ENCODE measurements at places on chromosomes 16 and 17.

DNA sequence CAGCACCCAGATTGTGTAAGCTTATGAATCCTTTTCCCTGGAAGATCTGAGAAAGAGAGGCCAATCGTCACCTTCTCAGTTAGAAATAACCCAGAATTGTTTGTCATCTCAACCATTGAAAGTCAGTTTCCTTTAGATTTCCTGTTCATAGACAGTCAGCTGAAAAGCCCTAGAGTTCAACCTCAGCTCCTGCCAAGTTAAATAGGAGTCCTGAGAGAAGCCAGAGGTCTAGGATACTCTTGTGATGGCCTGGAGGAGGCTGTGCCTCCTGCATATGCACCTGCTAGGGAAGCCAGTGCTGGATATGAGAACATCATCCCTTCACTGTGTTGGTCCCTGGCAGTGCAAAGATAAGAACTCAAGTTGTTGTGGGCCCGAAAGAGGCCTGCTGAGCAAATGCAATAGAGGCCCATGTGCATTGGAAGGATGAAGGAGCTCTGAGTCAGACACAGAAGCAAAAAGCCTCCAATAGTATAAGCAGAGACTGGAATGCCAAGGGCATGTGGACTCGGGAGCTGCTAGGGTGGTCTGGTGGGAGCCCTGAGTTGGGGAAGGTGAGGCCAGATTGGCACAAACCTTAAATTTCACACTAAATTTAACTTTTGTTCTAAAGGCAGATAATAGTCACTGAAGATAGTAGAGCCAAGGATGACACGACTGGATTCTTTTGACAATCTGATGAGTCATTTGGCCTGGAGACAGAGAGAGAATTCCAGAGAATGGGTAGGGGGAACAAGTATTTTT, 520.9 kb upstream of the CDH5 start:
- DNase-seq: no peak

GRCh38 chr16:29765167-29766032, 12.7 kb upstream of the ZG16 start:
- DNase-seq: no peak

GRCh38 chr16:83238949-83239691, 568.7 kb upstream of the HSBP1 start:
- no peak for DNase-seq

DNA sequence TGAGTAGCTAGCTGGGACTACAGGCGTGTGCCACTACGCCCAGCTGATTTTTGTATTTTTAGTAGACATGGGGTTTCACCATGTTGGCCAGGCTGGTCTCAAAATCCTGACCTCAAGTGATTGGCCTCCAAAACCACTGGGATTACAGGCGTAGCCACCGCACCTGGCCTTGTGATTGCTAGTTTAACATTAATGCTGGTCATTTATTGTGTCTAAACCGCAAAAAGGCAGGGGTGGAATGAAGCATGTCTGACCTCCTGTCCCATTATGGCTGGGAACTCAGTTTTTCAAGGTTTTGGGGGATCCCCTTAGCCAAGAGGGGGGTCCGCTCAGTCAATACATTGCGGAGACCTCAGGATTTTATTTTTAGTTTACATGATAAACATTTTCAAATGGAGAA, 10.7 kb upstream of the CNGB1 start:
- no peak for DNase-seq

- DNase-seq: no peak
These were observed 17.7 kb upstream of the VPS4A start for GRCh38 chr16:69293401-69293800.

DNA sequence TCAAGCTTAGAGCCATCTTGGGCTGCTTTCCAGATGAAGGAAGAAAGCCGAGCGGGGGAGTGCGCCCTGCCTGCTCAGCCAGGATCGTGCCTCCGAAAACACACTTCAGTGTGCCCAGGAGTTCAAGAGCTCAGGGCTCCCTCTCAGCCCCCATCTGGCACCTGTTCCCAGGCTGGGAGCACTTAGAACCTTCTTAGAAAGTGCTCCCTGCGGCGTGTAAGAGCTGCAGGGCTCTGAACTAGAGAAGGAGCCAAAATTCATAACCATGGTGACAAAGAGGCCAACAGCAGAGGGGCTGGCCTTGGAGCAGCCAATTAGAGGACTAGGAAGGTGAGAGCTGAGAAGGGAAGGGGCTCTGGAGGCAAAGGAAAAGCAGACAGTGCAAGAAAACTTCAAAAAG, 59.0 kb upstream of the TNRC6C start:
- DNase-seq: no peak

- no peak for DNase-seq
These were observed 14.5 kb downstream of the PRSS54 start for GRCh38 chr16:58280146-58280845.

GRCh38 chr16:28162326-28162877, 49.4 kb downstream of the XPO6 start:
- DNase-seq: no peak

GRCh38 chr17:10067446-10068143, 130.8 kb downstream of the GAS7 start:
- no peak for DNase-seq

DNA sequence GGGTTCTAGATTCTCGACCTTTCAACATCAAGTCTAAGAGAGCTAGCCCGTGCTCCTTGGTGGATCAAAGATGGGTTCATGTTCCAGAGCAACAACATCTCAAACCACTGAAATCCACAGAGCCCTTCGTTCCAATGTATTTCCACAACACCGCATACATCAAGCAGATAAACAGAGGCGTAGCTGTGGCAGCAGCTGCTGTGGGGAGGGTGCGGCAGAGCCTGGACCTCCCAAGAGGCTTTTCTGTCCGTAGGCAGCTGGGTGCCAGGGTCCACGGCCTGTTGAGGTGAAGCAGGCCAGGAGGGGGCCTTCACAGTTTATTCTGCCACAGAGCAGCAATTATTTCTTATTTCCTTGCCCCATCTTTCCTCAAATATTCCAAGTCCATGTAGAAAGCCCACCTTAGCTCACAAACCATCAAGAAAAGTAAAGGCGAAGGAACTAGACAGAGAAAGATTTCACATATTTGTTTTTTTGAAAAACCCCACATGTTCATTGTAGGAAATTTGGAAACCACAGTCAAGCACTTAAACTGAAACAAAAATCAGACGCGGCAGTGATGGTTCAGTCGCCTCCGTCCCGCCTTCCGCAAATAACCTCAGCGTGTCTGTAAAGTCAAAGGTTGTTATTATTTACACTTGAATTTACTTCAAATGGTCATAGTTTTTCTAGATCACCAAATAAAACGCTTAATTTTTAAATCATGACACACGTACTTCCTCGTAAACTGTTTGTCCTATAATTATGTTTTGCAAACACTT, 144.6 kb upstream of the FOXF1 start:
- no peak for DNase-seq

DNA sequence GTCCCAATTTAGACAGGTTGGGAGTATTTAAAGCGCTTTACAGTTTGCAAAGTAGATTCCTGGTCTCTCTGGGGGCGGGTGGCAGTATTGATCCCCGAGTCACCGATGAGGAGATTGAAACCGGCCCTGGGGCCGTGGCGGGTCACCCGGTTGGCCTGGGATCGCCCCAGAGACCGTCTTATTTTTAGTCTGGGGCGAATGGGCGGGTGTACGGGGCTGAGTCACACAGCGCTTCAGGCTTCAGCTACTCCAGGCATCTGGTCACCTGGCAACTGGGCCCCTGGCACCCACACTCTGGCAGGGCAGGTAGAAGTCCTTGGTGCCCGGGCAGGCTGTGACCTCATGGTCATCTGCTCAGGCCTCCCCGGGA, 669 bp downstream of the MIEF2 start:
- DNase-seq: peak; percentile 32
